NCI-H1092 treated with DMSO at 0.1 percent for 48 hours (cell line): ENCODE measurements at places on chromosomes 7 and 10.

DNA sequence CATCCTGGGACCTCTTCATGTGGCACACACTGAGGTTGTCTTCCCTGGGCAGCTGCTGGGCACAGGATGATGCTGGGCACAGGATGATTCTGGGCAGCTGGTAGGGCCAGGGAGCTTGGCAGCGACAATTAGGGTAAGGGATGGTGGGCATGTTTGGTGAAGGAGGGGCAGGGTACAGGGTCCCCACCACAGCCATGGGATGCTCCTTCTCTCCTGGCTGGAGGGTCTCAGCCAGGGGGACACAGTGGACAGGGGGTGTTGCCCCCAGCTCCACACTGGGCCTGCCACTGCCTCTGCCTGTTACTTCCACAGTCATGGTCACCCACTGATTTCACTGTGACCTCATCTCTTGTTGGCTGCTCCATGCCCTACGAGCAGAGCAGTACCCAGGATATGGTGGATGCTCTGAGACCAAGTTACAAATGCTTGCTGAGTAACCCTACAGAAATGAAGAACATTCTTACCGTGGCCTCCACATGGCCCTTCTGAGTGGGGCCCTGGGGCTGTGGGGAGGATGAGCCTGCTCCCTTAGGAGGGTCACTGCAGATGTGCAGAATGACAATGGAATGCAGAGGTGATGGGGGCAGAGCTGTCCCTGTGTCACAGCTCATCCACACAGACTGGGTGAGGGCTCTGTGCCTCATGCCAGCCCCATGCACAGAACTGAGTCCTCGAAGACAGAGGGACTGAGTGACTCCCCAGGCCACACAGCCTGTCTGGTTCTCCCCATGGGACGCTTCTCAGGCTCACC is 28.4 kb upstream of the RET start:
- no peak for DNase-seq

DNA sequence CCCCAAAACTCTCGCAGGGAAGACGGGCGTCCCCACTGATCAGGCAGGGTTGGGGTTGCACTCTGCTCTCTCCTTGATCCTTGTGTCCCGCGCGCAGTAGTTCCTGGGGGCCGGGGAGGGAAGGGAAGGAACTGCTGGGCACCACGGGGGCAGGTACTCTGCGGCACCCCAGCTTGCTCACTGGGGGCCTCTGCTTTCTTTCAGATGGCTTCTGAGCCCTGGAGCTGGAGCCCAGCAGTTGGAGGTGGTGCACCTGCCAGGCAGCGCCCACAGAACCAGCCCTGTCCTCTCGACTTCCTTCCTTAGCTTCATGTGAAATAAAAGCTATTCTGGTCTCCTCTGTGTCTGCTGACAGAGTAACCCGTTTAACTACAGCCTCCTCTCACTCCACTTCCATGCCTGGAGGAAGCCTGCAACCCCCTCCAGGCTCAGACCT is 12.2 kb downstream of the PLAC9 start:
- DNase-seq = no peak

GRCh38 chr7:21542891-21543527 is at the start of gene DNAH11:
Gene DNAH11, plus strand, starts transcription at chr7:21543039. Its CDS starts 207 bp downstream, at chr7:21543246.
- DNase-seq = peak; percentile 27

DNA sequence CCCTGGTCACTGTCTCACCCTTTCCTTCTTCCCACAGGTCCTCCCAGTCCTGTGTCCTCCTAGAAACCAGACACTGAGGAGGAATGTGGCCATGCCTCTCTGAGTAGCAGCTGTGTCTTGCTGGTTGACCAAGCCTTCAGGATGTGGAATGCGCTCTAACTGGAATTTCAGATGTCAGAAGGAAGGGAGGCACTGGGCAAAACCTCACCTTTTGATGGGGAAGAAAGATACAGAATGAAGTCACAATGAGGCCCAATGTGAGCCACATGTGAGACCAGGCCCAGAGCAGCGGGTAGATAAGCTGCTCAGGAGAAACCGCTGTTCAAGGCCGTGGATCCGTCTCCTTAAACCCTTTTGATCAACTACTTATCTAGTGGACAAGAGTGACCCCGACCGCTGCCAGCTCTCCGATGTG is 54.8 kb upstream of the ECHDC3 start:
- no peak for DNase-seq

GRCh38 chr7:90404777-90405176 is 1.5 kb downstream of the CLDN12 start:
- no peak for DNase-seq

- no peak for DNase-seq
These were observed 568.8 kb downstream of the POM121L12 start for GRCh38 chr7:53604201-53604600.

- no peak for DNase-seq
These were observed 36.1 kb upstream of the CUL1 start for GRCh38 chr7:148662646-148663045.

DNA sequence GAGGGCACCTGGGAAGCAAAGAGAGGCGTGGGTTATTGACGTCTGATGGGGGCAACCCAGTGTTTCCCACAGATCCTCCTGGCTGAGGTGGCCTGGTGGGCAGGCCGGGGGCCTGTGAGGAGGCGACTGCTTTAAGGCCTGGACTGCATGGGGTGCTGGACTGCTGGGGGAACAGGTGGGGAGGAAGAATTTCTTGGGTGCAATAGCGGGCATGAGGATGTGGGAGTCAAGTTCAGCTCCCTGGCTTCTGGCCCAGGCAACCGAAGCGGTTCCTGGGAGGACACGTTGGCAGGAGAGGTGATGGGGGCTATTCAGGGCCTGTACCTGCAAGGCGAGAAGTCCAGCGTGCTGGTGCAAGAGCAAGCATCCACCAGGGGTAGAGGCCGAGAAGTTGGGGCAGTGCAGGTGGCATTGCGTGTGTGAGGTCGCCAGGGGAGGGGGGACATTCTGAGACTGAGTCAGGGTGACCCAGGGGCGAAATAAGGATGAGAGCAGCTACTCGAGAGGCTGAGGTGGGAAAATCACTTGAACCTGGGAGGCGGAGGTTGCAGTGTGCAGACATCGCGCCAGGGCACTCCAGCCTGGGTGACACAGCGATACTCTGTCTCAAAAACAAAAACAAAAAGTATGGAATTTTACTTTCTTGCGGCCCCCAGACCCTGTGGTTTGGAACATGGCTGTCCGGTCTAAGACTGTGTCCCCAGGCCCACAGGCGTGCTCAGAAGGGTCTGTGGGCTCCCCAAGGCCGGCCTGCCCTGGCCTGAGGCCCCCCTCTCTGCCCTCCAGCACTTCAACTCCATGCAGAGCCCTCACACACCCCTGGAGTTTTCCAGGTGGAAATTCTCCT is 53.6 kb upstream of the ELN start:
- DNase-seq = no peak

GRCh38 chr10:52452600-52453493 is 138.8 kb downstream of the DKK1 start:
- DNase-seq = no peak

DNA sequence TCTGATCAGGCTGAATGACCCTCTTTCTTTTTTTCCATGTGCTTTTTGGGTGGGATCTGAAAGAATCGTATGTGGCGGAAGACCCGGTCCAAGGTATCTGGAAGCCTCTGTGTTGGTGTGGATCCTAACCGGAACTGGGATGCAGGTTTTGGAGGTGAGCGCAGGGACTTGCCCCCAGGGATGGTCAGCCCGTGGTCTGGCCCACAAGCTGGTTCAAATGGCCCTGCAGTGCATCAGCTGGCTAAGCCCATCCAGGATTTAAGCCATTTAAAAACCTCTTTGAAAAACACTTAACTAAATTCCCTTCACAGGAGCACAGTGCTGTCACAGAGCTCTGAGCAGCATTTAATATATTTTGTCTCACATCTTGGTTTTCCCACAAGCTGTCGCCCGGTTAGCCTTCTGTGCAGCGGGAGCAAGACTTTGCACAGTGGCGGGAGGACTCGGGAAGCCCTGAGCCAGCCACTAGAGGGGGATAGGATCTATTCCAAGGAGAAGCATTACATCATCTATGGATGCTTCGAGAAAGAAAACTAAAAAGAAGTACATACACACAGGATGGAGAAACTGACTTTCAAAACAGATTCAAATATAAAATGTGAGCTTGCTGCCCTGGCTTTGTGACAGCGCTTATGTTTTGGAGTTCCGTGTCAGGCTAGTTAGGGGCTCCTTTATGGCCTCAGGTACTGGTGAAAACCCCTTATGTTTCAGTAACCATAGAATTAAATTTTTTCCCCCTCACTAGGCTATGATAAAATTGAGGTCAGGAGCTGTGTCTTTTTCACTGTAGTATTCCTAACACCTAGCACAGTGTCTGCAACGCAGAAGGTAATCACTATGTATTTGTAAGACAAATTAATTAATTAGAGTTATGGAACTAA is 11.3 kb downstream of the CPA2 start:
- DNase-seq = peak; percentile 71

- no peak for DNase-seq
These were observed 62.8 kb upstream of the EBF3 start for GRCh38 chr10:130026670-130027456.

DNA sequence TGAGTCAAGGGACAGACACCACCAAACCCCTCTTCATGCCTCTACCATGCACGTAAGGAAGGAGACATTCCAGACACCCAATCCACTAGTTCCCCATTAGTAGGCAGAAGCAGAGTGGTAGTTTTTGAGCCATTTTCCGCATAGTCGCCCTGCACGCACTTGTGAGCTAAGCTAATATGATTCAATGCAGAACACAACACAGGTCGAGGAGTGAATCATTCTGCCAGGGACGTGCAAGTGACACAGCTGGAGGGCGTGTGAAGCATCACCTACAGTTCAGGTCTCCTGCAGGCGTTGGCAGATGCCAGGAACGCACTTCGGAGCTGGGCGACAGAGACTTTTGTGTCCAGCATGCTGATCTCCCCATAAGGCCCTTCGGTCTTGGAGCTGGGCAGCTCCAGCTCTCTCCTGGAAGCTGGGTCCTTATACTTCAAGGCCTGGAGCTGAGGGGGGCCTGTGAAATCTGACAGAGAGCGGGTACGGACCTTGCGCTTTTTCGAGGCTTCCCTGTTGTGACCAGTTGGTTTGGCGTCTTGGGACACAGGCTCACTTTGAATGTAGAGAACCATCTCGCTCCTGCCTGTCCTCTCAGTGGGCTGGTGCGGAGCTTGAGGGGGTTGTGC is 102.4 kb downstream of the SVIL start:
- no peak for DNase-seq

DNA sequence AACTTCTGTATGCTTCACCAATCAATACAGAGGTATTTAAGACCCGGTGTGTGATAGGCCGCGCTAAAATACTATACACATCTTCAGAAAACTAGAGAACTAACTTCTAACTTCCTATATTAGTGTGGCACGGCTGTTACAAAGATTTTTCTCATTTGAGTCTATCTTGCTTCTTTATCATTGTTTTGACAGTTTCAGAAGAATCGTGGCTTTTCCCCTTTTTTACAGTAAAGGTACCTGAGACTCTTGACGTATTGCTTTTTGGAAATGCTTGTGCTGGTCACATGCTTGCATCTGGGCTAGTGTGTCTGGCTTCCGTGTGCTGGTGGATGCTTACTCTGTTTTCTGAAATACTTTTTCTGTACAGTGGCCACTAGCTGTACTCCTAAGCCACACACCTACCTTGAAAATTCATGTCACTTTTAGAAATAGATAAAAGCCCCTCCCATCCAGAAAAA is 12.7 kb downstream of the IKZF1 start:
- no peak for DNase-seq

DNA sequence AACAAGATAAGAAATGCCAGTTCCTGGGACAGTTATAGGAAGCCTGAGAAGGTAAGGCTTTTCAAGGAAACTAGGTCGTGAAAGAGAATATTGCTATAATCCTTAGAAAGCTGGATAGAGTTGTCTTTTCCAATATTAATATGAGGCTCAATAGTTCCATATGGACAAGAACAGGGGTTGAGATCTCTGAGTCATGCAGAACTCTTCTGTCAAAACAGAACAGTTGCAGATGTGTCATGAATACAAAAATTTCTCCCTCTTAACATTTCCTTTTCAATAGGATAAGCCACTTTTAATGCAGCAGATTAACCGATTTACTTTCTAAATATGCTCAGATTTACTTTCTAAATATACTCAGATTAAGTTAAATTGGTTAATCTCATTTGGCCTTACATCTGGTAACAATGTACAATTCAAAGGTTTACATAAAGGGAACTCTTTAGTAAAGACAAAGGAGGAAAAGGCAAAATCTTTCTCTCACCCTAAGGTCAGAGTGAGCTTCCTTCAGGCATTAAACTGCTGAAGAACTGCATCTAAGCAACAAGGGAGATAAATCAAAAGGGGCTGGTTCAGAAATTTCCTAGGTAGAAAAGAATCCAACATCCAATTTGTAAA is 104.7 kb upstream of the PCDH15 start:
- DNase-seq = no peak

GRCh38 chr10:86079088-86079487 is 287.5 kb downstream of the GRID1 start:
- no peak for DNase-seq

DNA sequence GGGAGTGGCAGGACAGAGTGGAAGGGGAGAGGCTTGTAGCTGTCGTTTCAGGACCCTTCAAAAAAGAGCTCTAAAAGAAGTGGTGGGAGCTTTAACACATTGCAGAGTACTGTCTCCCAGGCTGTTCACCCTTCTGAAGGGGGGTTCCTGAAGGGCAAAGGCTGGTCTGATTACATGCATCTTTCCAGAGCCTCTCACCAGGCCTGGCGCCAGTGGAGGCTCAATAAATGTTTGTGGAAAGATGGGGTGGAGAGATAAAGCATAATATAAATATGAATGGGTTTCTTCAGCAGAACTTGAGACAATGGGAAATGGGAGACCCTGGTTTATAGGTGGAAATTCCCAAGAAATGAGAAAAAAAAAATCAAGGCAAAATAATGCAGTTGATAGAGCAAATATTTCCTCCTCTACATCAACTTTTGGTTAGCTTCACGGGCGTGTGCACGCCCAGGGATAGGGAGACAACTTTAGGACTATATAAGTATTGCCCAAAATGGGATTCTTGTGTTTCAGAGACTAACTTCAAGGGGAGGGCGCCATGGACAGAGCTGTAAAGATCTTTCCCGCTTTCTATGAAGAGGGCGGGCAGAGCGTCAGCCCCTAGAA is 613 bp upstream of the BUB3 start:
- DNase-seq = no peak

GRCh38 chr10:29850371-29850770 is 209.0 kb downstream of the JCAD start:
- DNase-seq = no peak

DNA sequence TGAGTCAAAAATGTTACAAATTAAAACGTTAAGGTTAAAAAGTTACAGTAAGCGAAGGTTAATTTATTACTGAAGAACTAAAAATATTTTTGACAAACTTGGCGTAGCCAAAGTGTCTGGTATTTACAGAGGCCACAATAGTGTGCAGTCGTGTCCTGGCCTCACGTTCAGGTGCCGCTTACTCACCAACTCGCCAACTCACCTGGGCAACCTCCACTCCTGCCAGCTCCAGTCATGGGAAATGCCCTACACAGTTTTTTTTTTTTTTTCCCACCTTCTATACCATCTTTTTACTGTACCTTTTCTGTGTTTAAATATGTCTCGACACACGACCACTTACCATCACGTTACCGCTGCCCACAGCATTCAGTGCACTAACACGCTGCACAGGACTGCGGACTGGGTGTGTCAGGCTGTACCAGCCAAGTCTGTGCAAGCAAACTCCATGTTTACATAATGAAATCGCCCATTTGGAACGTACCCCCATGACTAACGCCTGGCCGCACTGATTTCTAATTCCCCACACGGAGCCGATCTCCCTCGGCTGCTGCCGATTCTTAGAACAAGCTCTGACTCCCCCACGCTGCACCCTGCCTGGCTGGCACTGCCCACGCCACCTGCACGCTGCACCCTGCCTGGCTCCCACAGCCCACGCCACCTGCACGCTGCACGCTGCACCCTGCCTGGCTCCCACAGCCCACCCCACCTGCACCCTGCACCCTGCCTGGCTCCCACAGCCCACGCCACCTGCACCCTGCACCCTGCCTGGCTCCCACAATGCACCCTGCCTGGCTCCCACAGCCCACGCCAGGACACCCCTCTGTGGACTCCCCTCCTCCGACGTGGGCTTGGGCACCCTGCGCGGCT is 203.1 kb downstream of the ZMYND11 start:
- no peak for DNase-seq
